NCI-H187 treated with DMSO at 0.1 percent for 48 hours (cell line): ENCODE measurements at places on chromosomes 12 and 14.

- no peak for DNase-seq
Observed at GRCh38 chr14:57029620-57030253, 219.5 kb upstream of the OTX2 start.

- DNase-seq = no peak
Observed at GRCh38 chr12:51923506-51924365, 16.4 kb downstream of the ACVRL1 start.

DNA sequence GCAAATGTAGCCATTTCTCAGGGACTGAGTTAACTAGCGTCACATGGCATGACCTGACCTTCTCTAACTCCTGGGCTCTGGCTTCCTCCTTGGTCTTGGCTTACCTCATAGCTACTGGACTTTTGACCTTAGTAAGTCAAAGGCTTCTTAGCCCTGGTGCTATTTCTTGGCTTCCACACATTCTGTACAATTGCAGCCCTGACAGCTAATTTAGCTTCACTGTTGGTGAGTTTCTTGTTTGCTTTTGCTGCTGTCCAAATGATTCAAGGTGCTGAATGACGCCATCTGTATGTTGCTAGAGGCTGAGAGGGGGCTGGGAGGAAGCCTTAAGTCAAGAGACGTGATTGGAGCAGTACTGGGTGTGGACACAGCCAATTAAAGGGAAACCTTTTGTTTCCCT is 202.7 kb downstream of the PRKD1 start:
- no peak for DNase-seq

GRCh38 chr14:89639687-89640086 is 222.7 kb upstream of the FOXN3 start:
- DNase-seq = no peak

DNA sequence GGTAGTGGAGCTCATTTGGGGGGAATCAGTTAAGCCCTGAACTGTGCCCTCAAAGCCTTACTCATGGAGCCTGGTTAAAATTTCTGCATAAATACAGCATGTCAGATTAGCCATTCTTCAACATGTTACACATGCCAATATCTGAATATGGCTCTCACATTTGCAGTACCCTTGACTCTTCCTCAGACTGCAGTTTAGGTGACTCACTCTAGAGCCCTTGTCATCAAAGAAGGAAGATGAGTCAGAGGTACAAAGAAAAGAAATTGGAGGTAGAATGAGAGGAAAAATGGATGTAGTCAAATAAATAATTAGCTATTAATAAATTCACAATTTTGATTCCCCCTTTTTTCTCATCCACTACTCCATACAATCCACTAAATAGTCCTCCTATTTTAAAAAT is 23.6 kb upstream of the OR4K2 start:
- DNase-seq = no peak

DNA sequence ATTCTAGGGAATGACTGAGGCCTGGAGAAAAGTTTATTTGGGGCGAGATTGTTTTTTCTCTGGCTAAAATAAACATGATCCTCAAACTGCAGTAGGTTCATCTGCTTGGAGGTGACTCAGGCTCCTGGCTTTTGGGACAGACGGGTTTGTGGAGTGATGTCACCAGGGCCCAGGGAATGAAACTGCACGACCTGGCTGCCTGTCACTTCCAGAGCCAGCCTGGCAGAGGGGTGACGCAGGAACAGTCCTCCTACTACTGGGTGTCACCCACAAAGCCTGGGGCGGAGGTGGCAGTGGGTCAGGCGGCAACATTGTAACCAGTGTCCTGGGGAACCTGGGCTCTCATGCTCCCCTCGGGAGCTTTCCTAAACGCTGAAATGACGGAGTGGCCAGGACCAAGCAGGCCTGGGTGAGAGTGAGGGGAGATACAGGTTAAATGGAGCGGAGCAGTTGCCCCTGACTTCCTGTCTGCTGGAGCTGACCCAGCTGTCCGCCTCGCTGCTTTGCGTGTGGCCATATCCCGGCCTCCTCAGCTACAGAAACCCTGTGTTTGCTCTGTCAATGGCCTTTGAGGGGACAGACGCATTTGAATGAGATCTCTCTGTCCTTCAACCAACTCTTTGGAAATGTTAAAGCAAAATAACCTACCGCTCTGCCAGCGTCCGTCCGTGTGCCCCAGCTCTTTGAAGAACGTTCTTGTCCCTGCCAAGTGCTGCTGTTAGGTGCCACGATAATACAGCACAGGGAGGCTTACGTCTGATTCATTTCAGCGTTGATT is 6.5 kb downstream of the HIP1R start:
- DNase-seq = no peak

DNA sequence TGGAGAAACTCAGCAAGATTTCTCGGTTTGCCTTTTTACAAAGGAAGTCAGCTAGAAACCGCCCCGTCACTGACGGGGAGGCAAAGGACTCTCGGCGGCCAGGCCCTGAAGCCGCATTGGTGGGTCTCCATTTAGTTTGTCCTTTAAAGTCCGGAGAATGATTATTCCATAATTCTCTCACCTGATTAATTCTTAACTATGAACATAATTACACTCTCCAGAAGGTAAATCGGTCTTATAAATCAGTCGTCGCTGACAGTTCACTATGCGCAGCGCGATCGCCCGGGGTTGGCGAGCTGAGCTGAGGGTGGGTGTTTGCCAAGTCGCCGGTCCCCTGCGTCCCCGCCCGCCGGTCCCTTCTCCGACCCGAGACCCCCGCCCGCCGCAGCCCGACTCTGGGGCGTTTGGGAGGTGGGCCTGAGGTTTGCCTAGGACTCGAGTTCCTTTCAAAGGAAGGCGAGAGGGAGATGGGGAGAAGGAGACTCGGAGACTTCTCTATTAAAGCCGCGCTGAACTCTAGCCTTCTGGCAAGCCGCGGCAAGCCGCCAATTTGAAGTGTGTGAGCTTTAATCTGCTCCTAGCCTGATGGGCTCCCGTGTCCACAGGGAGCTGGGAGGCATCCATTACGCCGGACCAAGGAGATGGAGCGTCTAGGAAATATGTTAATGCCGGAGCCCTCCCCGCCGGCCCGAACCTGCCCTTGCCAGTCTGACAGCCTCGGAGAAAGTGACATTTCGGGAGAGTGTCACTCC is 392.9 kb downstream of the NOVA1 start:
- no peak for DNase-seq

DNA sequence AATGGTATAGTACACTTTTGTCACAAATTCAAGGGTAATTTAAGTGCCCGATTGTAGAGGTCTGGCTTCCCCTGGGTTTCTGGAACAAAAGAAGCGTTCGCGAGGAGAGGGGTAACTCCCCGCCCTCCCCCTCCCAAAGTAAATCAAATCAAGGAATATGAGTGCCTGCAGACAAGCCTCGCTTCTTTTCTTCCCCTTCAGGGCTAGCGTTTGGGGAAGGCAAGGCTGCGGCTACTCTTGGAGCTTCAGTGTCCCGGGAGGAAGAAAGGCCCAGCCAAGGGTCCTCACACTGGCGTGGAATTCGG is 456 bp upstream of the TMPO start:
- no peak for DNase-seq

DNA sequence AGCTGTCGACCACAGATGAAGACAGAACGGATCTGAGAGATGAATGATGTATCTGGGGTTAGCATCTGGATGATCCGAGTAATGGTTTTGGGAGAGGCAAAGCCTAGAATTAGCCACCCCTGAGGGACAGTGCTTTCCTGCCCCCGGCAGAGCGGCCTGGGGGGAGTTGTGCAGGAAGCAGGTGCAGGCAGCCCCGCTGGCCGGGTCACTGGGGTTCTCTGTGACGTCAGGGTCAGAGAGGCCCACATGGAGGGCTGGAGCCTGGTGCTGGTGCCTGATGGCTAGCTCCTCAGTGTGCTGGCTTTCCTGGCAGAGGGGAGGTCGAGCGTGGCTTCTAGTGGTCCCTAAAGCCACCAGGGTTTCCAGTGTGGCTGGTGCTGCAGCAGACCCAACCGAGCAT is 70.3 kb downstream of the ADGRD1 start:
- no peak for DNase-seq

- DNase-seq = no peak
Observed at GRCh38 chr12:120500581-120500980, 4.7 kb downstream of the DYNLL1 start.

DNA sequence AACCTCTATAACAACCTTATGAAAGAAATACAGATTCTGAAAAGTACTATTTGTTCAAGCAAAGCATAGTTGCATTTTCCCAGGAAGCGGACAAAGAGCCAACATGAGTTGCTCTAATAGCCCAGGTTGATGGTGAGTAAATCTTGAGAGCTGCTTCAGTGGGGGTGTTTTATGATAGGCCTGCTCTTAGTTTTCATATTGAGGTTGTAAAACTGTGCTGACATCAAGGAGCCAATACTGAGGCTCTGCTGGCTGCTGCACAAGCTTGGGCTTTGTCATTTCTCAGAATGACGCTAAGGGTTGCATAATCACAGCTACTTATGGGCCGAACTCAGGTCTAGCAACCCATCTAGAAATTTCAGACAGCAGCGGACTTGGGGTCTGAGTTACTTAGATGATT is 11.5 kb downstream of the TBC1D30 start:
- no peak for DNase-seq

GRCh38 chr12:15634010-15634683 is 155.0 kb downstream of the EPS8 start:
- DNase-seq = no peak

- DNase-seq = no peak
Observed at GRCh38 chr12:31306866-31307265, 19.1 kb downstream of the SINHCAF start.

GRCh38 chr12:75289753-75290152 is 40.4 kb downstream of the CAPS2 start:
- DNase-seq = no peak

GRCh38 chr12:111557271-111558106 is 41.6 kb downstream of the ATXN2 start:
- DNase-seq = no peak

GRCh38 chr12:42564996-42565395 is 24.6 kb downstream of the PRICKLE1 start:
- DNase-seq = no peak

GRCh38 chr12:5487948-5488625 is 56.2 kb downstream of the NTF3 start:
- no peak for DNase-seq

GRCh38 chr12:80374615-80375014 is 69.4 kb upstream of the PTPRQ start:
- DNase-seq = no peak

DNA sequence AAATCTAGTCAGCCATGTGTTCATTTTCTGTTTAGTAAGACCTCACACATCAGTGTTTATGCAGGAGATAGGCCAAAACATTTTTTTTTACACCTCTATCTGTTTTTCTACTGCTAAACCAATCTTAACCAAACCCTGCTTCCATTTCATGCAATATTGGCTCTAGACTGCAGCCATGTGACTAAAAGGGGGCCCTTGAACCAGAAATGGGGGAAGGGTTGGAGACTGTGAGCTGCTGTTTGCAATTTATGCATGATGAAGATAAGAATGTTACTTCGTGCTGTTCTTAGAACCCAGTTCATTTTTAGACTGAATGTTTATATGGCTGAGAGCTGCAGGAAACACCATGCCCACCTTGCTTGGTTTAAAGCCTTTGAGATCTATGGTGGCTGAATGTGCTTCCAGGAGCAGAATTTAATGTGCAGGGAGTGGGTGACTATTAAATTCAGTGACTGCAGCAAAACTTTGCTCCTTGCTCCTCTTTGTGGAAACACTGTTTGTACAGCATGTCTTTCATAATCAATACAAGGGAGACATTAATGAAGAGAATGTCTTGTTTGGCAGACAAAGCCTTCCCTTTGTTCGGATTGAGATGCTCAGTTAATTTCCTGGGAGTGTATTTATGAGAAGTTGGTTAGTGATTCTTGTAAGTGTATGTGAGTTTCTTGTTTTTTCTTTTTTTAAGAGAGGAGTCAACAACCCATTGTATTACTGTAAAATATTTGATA is 53.6 kb downstream of the CHST11 start:
- DNase-seq = no peak

- no peak for DNase-seq
Observed at GRCh38 chr14:63745858-63746425, 18.1 kb upstream of the SGPP1 start.

DNA sequence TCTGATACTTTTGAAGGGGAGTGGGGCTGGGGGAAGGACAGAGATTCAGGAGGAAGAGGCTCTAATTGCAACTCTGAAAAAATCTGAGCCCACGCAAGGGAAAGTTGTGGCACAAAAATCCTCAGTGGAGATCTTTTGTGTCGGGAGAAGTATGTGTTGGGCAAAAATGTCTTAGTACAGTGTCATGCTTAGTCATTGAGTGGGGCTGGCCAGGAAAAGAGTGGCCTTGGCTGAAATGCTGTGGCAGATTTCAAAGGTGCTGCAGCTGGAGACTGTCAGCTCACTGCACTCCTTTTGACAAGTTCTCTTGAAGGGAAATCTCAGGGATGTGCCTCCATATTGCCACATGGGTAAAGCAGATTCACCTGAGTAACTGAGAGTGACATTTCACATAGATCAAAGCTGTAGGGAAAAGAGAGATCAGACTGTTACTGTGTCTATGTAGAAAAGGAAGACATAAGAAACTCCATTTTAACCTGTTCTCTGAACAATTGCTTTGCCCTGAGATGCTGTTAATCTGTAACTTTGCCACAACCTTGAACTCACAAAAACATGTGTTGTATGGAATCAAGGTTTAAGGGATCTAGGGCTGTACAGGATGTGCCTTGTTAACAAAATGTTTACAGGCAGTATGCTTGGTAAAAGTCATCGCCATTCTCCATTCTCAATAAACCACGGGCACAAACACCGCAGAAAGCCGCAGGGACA is 36.0 kb upstream of the GLIPR1 start:
- DNase-seq = no peak

- no peak for DNase-seq
Observed at GRCh38 chr12:128402486-128403243, 135.7 kb downstream of the TMEM132C start.

DNA sequence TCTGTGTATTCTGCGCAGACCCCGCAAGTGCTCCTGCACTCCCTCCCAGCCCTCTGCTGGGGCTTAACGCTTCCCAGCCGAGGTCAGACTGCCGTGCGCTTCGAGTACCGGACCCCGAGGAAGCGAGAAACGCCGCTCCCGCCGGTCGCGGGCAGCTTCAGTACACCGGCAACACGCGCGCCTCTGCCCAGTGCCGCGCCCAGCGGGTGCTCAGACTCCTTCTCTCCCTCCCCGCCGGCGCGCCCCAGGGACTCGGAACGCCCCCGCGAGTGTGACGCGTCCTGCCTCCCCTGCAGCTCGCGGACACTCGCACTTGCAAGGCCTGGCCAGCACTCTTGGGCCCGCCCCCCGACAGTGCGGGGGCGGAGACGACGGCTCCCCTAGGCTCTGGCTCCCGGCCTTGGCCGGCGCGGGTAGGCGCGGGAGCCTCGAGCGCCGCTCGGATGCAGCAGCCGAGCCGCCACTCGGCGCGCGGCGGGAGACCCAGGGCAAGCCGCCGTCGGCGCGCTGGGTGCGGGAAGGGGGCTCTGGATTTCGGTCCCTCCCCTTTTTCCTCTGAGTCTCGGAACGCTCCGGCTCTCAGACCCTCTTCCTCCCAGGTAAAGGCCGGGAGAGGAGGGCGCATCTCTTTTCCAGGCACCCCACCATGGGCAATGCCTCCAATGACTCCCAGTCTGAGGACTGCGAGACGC is at the start of gene PTGER2:
Gene PTGER2, plus strand, starts transcription at position 410 of the 692 bp plus-strand sequence. Its CDS starts 237 bp downstream, at position 647.
- no peak for DNase-seq

GRCh38 chr12:126684703-126685102 is 1582.3 kb upstream of the TMEM132C start:
- DNase-seq = no peak

- no peak for DNase-seq
Observed at GRCh38 chr12:105806400-105806770, 332.4 kb downstream of the NUAK1 start.
